ENCODE measurements at places on chromosomes 12 and 14. TPM values are rescaled to one million over a fixed set of nuclear protein-coding genes. Genes with fewer than 3 reads are reported as not detected.

GRCh38 chr14:61677479-61677878, 17.8 kb upstream of the HIF1A start:
- DNase-seq = no peak

DNA sequence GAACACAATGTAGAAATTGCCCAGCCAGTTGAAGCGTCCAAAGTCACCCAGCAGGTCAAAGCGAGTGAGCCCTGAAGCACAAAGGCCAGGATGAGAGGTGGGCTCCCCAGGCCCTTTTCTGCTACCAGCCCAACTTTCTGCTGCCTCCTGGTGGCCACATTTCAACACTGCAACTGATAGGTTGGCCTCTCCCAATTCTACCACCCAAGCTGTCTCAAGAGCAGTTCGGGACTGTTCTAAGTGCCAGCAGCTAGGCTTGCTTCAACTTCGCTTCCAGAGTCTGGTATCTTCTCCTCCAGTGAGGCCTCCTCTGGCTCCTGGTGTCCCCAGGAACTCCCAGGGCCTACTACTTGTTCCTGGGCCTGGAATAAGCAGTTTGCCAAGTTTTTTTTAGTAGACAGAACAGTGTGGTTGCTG, 3.4 kb upstream of the DHH start:
- DNase-seq = peak; percentile 76

- no peak for DNase-seq
These were observed 31.1 kb upstream of the BEGAIN start for GRCh38 chr14:100618318-100618693.

GRCh38 chr14:68679746-68680467, 113.0 kb downstream of the ZFP36L1 start:
- no peak for DNase-seq

DNA sequence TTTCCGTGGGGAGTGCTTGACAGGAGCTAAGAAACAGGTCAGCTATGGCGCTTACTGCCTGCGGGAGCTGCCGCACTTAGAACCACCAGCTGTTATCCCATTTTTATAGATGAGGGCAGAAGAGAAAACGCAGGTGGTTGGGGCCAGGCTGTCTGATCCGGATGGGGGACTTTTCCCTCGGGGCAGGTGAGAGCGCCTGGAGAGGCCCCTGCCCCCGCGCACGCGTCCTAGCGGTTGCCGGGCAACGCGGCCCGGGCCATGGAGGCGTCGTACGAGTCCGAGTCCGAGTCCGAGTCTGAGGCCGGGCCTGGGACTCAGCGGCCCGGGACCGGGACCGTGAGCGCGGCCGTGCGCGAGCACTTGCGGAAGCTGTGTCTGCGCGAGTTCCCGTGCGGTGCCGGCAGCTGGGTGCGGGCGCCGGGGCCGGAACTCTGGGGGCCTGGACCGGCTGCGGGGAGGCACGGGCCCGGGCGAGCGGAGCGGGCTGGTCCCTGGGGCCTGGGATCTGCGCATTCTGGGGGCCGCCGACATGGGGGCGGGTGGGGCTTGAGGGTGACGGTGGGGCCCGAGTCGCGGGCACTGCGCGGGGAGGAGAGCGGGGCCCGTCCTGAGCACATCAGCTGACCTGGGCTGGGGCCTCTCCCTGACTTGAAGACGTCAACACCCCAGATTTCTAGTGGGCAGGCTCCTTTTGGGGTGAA, at the start of gene LRRC43:
LRRC43 (plus strand) TSS at position 237 of the 701 bp plus-strand sequence; CDS start at position 259, 22 bp downstream.
- peak; percentile 44 for DNase-seq

DNA sequence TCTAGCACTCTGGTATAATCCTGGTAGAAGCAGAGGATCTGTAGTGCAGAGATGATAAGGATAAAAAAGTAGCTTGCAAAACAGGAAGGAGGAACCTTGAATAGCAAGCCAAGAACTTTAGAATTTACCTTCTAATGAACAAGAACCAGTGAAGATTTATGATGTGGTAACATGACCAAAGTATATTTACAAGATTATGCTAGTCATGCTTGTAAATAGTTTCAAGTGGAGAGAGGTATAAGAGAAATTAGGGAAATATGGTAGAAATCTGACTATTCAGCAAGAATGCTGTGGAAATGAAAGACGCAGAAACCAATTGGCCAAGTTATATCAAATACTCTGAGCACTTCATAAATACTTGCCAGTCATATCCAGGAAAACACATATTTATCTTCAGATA, 47.8 kb downstream of the ERGIC2 start:
- DNase-seq = no peak

GRCh38 chr12:27332714-27333402, at the start of gene BMAL2:
BMAL2 (plus strand) TSS chr12:27332836; CDS start chr12:27333073, 237 bp downstream.
- DNase-seq = peak; percentile 44

DNA sequence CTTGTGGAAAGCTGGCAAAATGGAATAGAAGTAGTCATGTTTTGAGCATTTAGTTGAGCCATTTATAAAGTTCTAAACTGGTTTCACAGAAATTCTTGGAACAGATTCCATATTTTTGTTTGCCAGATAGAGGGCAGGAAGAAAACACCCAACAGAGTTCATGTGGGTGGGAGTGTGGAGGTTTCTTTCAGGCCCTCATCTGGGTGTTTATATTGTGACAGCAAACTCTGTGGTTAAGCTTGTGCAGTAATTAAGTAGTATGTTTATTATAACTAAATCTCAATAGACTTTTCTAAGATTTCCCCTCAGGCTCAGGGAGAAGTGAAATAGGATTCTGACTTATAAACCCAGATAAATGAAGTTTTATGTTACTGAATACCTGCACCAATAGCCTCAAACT, 57.4 kb downstream of the SPPL3 start:
- DNase-seq = no peak

GRCh38 chr12:29563636-29564035, 66.2 kb upstream of the OVCH1 start:
- no peak for DNase-seq

- no peak for DNase-seq
These were observed 381.2 kb downstream of the BCL11B start for GRCh38 chr14:98890556-98891340.

DNA sequence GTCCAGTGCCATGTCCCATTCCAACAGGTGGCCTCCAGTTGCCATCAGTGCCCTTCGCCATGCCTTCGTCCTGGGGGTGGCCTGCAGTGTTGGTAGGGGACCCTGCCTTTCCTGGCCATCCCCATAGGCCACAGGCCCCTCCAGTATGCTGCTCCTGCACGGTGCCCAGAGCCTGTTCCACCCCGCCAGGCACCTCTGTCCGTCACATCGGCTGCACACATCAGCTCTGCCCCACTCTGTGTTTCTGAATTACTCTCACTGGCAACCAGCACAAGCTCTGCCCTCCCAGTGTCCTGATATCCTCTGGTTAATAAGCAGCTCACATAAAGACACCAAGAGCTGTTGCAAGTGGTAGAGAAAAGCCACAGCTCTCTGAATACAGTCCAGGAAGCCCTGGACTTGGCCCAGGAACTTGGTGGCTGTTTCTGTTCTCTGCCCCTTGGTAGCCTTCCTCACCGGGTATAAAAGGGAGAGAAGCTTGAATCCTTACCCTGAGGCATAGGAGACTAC, 31.3 kb upstream of the ATP2A2 start:
- DNase-seq = no peak

DNA sequence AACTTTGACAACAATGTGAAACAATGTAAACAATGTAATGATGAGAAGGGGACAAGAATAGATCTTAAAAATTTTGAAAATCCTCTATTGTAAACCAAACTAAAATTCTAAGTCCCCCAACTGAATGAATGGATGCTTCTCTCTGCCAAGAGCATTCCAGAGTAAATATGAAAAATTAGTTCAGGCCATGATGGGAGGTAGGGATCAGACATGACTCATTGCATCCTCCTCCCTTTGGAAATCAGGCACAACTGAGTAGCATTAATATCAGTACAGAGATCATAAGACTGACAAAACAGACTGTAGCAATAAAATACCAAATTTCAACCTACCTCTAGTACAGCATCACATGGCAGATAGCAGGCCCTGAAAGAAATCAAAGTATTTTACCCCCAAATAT, 559.9 kb downstream of the C12orf50 start:
- no peak for DNase-seq

DNA sequence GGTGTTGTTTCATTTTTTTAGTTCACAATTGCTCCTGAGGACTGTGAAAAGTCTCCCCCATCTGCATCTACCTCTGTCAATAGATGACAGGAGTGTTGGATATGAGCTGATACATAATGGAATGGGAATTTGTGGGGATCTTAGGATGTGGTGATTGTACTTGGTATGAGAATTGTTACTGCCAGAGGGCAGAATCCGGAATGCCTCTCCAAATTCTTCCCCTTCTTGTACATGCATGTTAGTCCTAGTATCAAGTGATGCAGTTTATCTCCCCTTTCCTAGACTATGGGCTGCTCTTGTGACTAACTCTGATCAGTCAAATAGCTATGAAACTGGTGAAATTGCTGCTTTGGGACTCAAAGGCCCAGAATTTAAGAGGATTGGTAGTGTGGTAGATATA, 24.8 kb upstream of the NOVA1 start:
- no peak for DNase-seq

- peak; percentile 89 for DNase-seq
These were observed 51.1 kb upstream of the CRACR2A start for GRCh38 chr12:3803865-3804472.

GRCh38 chr14:85538636-85539035, 8.7 kb downstream of the FLRT2 start:
- DNase-seq = no peak

DNA sequence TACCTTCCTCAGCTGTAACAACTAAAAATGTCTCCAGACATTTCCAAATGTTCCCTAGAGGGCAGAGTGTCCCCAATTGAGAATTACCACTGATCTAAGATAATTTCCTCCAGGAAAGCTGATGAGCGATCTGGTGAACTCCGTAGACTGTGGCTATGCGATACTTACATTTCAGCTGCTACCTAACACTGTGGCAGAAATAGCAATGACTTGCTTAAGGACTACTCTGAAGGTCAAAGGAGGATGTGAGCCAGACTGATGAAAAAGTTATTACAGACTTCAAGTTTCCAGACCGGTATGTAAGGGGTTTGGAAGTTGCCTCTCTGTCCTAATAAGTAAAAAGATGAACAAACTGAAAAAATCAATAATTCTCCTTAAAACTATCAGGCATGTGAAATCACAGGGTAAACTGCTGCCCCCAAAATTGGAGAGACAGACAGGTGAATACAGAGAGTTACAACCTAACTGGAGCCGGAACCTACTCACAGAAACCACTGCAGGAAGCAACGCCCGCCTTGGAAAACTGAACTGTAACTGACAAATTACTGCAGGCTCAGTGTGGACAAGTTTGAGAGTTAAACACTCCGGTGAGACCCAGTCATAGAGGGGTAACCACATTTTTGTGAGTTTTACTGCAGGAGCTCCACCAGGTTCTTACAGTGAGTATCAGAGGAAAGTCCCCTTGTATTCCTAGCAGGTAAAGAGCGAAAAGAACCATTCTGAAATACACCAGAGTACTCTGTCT, 60.0 kb upstream of the PARP11 start:
- peak; percentile 57 for DNase-seq

- no peak for DNase-seq
These were observed 36.6 kb upstream of the PIK3C2G start for GRCh38 chr12:18224745-18225144.

GRCh38 chr12:70121562-70121961, 121.7 kb upstream of the CNOT2 start:
- no peak for DNase-seq

- DNase-seq = peak; percentile 56
These were observed 604 bp downstream of the ZNF384 start for GRCh38 chr12:6688543-6688998.

GRCh38 chr14:61183196-61183885, 97.8 kb downstream of the TMEM30B start:
- peak; percentile 21 for DNase-seq

DNA sequence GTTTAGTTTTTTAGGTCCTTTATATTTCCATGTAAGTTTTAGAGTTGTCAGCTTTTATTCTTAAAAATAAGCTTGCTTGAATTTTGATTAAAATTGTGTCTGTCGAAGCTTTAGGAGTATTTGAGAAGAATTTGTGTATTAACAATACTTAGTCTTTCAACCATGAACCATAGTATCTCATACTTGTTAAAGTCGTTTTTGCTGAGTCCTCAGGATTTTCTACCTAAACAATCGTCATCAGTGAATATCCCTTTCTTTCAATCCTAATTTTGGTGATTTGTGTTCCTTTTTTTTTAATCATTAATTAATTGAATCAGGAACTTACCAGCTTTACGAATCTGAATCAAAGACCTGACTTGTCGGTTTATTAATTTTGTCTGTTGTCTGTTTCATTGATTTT, 18.2 kb downstream of the CAND1 start:
- DNase-seq = no peak

GRCh38 chr12:94640134-94640928, 10.0 kb downstream of the TMCC3 start:
- DNase-seq = peak; percentile 76

DNA sequence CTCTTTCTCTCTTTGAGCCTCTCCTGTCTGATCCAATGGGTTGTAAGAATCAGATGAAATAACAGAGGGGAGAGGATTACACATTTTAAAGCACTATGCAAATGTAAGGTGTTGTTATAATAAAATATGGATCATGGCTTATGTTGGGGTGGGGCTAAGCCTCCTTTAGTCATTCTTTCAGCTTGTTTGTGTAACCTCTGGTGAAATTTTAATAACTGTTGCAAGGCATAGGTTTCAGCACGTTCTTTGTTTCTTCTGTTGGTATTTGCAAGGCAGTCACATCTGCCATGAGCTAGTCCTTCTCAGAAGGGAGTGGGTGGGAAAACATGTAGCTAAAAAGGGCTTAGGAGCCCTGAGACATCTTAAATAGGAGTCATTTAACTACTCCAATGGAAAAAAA, 74.8 kb upstream of the FRMD6 start:
- DNase-seq = no peak

DNA sequence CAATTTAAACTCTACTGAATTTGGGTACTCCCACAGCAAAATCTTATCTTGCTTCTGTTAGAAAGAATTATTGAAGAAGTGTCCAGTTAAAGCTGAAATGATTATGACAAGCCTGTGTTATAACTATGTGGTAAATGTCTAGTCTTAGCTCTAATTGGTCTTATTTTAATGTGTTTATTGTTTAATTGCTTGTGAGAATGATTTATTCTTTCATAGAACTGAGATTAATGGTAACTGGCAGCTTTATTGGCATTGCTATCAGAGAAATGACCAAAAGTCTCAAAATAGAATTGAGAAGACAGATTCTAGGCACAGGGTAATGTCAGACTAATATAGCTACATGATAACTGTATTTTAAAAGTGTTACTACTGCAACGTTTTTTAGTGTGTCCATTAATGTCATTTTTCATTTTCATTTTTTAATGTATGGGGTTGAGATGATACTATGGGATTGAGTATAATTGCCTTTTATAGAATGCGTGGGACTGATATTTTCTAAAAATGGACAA, 458.7 kb downstream of the AEBP2 start:
- DNase-seq = no peak

The OVCH1 gene
- not detected for total RNA-seq

The GPD1 gene
- total RNA-seq = 0.47 TPM

The BCL2L2 gene
- 0.60 TPM for total RNA-seq

The ZFHX2 gene
- total RNA-seq = 0.57 TPM

The FOXA1 gene
- total RNA-seq = not detected

The GYS2 gene
- not detected for total RNA-seq

The FOXM1 gene
- 80.5 TPM for total RNA-seq

The SCNN1A gene
- 0.67 TPM for total RNA-seq

The NGB gene
- total RNA-seq = not detected

The CCDC38 gene
- not detected for total RNA-seq

Data from activated naive CD4-positive, alpha-beta T cell treated with anti-CD3 and anti-CD28 coated beads for 36 hours (primary cell).